EH (cell line): ENCODE measurements at places on chromosomes 5 and 9.

DNA sequence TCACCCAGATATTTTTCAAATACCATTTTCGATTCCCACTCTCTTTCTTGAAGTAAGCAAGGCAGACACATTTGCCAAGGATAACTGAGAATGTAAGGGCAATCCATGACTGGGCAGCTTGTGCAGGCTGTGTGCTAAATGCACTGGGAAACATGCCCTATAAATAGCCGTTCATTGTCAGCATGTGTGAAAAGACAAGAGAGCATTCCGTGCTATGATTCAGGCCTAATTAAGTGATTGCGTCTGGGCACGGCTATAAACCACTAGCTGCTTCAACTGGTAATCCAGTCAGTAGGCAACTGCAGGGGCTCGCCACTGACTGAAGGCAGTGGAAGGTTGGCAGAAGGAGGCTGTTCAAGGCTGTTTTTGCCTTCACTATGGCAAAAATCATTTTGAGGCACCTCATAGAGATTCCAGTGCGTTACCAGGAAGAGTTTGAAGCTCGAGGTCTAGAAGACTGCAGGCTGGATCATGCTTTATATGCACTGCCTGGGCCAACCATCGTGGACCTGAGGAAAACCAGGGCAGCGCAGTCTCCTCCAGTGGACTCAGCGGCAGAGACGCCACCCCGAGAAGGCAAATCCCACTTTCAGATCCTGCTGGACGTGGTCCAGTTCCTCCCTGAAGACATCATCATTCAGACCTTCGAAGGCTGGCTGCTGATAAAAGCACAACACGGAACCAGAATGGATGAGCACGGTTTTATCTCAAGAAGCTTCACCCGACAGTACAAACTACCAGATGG, at the start of gene HSPB3:
TSS of gene HSPB3 (plus strand) at position 287 of the 745 bp plus-strand sequence. CDS start at position 378, 91 bp downstream.
- DNase-seq, result peak; percentile 98

DNA sequence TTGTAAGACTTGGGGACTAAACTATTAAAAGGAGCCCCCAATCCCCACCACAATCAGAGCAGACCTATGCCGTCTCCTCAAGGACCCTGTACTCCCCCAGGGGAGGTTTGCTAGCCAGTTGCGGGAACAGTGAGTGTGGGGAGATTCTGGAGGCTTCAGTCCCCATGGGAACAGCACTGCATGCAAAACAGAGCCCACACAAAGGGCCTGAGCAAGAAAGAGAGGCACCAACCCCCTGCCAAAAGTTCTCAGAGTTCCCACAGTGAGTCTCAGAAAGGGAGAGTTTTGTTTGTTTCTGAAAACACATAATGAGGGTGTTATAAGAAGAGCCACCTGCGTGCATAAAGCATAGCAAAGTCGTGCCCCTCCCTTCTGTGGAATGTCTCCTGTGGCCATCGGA, 56.6 kb downstream of the CFAP90 start:
- DNase-seq, result no peak

- DNase-seq, result no peak
Measured at GRCh38 chr5:149299451-149300054, 27.9 kb downstream of the AFAP1L1 start.

GRCh38 chr5:75435096-75435495, 76.3 kb downstream of the CERT1 start:
- peak; percentile 57 for DNase-seq

DNA sequence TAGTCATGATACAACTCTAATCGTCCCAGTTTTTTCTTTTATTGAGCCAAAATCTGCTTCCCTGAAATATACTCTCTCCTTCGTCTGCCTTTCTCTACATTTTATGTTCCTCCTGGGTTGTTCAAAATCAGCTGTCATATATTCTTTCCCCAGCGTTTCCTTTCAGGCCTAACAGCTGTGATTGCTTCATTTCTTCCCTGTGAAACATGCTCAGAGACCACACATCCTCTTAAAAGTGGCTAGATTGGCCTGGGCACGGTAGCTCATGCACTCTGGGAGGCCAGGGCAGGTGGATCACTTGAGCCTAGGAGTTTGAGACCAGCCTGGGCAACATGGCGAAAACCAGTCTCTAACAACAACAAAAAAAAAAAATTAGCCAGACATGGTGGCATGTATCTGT, 25.1 kb downstream of the NFX1 start:
- no peak for DNase-seq

- no peak for DNase-seq
Measured at GRCh38 chr5:32445287-32445758, 783 bp upstream of the ZFR start.

- peak; percentile 75 for DNase-seq
Measured at GRCh38 chr5:170100066-170100943, 5.4 kb upstream of the FOXI1 start.

DNA sequence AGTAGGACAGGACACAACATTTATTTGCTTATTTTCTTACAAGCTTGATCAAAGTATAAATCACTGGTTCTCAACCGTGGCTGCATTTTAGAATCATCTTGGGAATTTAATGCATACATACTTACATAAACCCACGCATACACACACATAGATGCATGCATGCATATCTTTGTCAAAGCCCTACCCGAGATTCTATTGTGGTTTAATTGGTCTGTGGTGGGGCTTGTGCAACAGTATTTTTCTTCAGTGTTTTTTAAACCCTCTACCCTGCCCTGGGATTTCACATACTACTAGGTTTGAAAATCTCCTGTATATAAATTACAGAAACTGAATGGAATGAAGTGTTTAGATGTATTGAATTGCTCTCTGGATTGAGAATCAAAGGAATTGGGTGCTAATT, 1166.2 kb downstream of the MAT2B start:
- DNase-seq, result no peak

DNA sequence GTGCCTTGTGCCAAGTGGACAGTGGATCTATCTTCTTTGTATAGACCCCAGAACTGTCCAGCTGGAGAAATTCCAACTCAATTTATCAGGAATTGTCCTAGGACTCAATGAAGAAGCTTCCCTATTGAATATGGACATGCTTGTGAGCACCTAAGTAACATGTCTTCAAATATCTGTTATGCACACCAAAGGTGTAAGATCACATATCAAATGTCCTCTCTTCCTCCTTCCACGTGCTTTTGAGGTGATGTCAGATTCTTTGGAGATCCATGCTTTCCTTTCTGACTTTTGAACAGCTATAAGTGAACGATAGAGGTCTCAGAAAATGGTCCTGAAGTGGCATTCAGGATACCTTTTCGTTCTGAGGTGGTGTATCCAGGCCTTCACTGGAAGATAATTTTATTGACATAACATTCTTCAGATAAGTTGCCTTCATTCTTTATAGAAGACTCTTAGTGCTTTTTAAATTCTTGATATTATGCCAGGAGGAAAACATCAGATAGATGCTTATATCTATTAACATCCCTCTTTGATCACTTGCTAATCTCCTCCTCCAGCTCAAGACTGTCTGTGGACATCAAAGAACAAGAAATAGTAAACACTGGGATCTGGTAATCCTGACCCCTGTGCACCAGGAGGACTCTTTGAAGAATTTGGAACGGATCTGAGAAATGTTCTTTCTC, 246.4 kb downstream of the SMARCA2 start:
- DNase-seq, result peak; percentile 8

DNA sequence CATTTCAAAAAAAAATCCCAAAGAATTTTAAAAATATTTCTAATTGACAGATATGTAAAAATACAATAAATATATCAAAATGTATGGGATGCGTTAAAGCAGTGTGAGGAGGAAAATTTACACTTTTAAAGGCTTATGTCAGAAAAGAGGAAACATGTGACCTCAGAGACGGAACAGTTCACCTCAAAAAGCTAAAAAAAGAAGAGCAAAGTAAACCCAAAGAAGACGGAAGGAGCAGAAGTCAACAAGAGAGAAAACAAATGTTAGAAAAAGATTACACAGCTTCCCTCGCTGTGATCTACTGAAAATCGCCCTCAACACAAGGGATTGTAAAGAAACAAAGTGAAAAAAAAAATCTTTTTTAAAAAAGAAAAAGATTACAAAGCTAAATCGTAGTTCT, 186.9 kb downstream of the AUH start:
- DNase-seq, result no peak

- DNase-seq, result peak; percentile 68
Measured at GRCh38 chr5:102971676-102972293, 148.2 kb downstream of the GIN1 start.

DNA sequence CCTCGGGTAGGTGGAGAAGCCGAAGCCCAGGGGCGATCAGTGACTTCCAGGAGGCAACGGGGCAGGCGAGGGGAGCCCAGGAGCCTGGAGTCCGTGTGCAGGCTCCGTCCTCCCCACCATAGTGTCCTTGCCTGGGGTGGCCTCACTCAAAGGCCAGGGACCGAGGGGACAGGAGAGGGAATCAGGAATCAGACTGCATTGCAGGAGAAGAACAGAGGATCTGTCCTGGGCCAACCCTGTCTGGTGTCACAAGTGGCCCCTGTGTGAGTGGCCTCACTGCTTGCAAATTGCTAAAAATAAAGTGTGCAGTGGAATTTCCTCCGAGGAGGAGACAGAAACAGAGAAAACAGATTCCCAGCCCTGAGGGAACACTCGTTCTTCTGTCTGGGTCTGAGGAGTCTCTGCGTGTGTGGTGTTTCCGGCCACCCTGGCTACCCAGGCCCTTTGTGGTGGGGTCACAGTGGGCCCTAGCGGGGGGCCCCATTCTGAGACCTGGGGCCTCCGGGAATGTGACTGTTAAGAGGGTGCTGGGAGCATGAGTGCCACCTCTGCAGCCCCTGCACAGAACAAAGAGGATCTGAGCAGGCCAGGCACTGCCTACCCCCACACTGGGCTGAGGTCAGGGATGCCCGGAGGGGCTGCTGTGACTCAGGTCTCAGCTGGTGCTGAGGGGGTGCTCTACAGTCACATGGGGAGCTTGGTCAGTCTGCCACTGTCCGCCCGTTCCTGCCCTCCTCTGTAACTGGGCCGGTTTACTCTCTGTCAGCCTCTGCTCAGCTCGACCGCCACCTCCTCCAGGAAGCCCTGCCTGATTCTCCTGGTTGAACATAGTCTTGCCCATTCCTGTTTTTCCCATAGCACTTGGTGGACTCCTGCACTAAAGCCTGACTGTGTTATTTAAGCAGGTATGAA, 7.4 kb downstream of the TRAF1 start:
- peak; percentile 87 for DNase-seq

DNA sequence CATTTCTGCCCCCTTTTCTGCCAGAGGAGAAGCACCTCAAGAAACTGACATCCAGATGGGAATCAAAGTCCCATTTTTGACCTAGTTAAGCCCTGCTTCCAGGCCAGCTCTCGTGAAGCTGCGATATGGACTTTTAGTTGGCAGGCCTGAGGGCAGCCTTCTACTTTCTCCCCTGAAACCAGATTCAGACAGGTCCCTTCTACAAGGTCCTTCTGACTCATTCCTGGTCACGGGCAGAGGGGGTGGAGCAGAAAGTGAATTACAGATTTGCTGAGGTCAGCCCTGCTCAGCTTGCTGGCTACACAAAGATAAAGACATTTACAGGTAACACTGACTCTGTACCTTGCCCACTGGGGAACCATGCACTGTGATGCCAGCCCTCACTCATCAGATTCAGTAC, 52.8 kb upstream of the TUT7 start:
- DNase-seq, result peak; percentile 52

DNA sequence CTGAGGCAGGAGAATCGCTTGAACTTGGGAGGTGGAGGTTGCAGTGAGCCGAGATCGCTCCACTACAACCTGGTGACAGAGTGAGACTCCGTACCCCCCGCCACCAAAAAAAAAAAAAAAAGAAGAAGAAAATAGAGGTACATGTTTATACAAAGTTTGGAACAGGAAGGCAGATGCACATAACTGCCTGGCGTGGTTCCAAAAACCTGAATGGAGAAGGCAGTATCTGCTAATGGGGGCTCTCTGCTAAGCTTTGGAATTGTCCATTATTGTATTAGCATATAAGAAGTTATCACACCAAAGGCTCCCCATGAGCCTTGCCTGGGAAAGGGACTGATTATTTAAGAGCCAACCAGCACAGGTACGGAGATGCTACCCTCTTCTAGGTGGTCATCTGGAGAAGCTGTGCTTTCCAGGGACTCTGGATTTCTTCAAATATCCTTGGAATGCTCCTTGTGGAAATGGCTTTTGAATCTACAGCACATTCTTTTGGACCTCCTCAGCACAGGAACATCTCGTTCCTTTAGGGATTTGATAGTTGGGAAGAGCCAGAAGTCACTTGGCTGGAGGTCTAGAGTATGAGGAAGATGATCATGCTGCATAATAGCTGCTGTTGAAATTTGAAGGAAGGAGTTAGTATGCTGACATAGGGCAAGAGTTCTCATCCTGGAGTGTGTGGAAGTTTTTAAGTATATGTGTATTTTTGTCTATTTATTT, 42.5 kb upstream of the ABCA1 start:
- DNase-seq, result peak; percentile 83
